ENCODE measurements at places on chromosomes 7 and 10. TPM values are rescaled to one million over a fixed set of nuclear protein-coding genes. Genes with fewer than 3 reads are reported as not detected.

The GBX1 gene
- total RNA-seq, result not detected

DNA sequence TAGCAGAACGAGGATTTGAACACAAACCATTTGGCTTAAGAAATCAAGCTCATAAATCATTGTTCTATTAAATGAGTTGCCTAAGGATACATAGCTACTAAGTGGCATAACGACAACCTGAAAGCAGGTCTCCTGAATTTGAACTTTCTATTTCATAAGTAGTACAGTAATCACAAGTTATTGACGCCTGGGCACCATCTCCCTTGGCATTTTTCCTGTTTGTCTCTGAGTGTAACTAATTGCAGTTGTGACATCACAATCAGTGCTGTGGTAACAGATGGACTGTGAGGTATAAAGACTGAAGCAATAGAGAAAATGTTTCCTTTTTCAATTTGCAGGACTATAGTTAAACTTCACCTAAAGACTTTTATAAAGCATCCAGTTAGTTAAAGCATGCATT, 6.4 kb upstream of the CSTF2T start:
- H3K36me3 ChIP-seq, result no peaks in the 10 kb centered on the region

The MYO1G gene
- 363 TPM for total RNA-seq

DNA sequence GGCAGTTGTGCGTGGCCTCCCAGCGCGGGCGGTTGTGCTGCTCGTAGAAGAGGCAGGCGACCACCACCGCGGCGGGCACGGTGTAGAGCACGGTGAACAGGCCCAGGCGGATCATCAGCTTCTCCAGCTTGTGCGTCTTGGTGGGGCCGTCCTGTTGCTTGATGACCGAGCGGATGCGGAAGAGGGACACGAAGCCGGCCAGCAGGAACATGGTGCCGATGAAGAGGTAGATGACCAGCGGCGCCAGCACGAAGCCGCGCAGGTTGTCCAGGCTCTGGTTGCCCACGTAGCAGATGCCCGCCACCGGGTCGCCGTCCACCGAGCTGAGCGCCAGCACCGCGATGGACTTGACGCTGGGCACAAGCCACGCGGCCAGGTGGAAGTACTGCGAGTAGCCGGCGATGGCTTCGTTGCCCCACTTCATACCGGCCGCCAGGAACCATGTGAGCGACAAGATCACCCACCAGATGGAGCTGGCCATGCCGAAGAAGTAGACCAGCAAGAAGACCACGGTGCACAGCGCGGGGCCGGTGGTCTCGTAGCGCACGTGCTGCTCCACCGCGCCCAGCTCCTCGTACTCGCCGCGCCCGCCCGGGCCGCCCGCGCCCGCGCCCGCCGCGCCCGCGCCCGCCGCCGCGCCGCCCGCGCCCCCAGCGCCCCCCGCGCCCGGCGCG, 2.2 kb downstream of the FZD8 start:
- H3K4me1 ChIP-seq, result peaks cover 13% of the 10 kb centered on the region
- H3K27ac ChIP-seq, result no peak overlapping the region
- peaks cover 16% of the 10 kb centered on the region for H3K27me3 ChIP-seq
- H3K36me3 ChIP-seq, result no peaks in the 10 kb centered on the region

DNA sequence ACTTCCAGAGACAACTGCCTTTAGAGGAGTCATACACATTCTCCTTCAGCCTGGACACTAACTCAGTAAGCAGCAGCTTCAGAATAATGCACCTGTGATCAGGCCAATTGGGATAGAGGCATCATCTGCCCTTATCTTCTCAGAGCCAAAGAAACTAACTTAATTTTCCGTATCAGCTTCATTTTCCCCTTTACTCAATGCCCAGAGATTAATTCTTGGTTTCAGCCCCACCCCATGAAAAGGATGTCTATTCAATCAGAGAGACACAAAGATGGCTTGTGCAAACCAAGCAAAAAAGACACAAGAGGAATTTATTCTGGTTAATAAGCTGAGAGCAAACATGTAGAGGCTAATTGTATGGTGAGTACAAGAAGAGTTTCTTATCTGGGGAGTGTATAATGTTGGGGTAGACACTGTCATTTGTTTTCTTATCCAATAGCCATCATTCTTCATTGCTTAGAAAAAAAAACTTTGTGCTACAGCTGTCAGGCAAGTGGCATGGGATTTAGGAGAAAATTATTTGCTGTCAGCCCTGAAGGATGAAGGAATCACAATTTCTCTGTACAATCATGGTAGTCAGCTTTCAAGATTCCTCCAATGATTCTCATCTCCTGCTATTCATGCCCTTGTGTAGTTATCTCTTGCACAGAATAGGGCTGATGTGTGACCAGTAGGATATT, 38.7 kb upstream of the CCSER2 start:
- H3K36me3 ChIP-seq, result no peaks in the 10 kb centered on the region
- H3K27me3 ChIP-seq, result no peaks in the 10 kb centered on the region
- no peaks in the 10 kb centered on the region for H3K4me1 ChIP-seq
- H3K4me3 ChIP-seq, result no peak overlapping the region
- DNase-seq, result no peak

DNA sequence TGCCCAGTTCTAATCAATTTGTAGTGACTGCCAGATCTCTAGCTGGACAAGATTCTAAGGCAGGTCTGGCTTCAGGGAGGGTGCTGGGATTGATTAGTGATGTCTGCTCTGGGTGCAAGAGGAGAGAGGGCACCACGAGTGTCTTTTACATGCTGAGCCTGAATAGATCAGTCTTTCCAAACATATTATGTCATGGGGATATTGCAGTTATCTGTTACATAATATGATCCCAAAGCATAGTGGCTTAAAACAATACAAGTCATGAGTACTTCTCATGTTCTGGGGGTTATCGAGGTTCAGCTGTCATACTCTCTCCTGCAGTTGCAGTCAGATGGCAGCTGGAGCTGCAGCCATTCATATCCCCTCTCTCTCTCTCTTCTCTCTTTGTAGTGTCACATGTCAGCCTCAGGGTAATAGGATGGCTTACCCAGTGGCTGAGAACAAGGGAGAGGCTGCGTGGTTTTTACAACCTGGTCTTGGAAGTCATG, 26.0 kb downstream of the SLC29A3 start:
- no peaks in the 10 kb centered on the region for H3K4me1 ChIP-seq
- no peaks in the 10 kb centered on the region for H3K36me3 ChIP-seq
- H3K27me3 ChIP-seq, result no peaks in the 10 kb centered on the region
- H3K27ac ChIP-seq, result no peak overlapping the region

All from CD8-positive, alpha-beta memory T cell (primary cell).